ENCODE measurements at places on chromosomes 6 and 20. TPM values are rescaled to one million over a fixed set of nuclear protein-coding genes. Genes with fewer than 3 reads are reported as not detected.

Gene MEI4
- not detected for total RNA-seq

DNA sequence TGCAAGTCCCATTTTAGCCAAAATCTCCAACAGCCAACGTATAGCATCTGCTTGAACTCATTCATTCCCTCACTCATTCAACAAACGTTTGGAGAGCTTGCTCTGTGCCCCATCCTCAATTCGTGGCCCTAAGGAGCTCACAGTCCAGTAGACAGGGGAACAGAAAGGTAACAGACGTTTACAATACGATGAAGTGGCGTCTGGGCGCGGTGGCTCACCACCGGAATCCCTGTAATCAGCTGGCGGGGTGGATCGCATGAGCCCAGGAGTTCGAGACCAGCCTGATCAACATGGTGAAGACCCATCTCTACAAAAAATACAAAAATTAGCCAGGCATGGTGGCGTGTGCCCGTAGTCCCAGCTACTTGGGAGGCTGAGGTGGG, 790 bp upstream of the E2F1 start:
- no peak for DNase-seq

DNA sequence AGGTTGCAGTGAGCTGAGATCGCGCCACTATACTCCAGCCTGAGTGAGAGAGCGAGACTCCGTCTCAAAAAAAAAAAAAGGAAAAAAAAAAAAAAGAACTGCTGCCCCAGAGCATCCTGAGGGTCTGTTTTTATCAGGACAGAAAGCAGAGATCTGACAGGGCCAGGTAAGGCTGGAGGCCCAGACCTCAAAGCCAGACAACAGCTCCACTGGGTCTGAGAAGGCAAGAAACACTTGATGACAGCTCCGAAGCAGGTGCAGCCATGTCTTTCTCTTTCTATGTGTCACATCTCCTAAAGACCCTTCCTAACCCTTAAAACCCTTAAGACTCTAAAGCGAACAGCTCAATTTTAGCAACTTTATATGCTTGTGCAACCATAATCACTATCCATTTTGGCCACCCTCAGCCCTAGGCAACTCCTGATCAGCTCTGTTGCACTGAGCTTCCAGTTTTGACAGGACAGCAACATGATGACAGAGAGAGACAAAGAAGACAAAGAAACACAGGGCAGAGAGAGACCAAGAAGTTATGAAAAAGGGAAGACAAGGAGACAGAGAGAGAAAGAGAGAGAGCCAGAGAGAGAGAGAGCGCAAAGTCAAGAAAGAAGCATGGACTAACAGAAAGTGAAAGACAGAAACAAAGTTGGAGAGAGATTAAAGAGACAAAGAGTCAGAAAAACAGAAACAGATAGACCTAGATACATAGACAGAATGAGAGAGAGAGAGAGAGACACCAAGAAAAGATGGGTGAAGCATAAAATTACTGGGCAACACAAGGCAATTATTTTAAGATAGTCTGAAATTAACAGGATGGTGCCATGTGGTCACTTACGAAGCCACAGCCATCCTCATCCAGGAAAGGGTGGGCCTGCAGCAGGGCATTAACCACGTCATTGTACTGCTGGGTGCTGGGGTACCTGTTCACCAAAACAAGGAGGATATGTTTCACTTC, 39.2 kb downstream of the SAMD3 start:
- DNase-seq = no peak

Gene DYNLT2
- total RNA-seq = 0.94 TPM

Gene SGK1
- total RNA-seq = 1,386 TPM

DNA sequence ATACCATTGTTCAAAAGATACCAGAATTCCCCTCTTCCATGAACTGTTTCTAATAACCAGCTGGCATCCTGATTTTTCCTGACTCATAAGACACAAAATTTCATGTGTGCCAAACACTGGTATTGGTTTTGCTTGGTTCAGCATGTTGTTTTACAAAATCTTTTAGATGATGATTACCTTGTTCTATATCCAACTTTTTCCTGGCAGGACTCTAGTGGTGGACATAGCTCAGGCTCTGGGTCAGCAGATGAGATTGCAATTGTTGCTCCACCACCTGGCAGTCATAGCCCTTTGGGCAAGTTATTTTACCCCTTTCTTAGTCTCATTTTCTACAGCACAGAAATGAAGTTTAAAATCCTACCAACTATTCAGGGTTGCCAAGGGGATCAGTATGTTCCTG, 6.2 kb downstream of the TRIM38 start:
- no peak for DNase-seq

DNA sequence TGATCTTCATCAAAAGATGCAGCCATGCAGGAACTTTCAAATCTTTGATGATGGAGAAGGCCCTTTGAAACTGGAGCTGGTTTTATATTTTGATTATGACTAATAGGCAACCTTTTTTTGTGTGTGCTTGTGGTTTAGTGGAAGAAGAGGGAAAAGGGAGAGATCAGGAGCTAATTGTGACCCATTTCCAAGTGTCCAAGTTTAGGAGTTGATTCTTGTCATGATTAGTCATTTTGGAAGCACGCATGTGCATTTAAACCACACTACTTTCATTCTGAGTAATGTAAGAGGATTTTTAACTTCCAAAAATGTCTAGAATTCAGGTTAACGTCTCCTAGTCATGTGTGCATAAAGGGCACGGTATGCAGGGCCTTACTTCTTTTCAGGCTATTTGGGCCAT, 3.5 kb downstream of the FOXO3 start:
- DNase-seq = no peak

GRCh38 chr20:11305406-11305805, 612.3 kb upstream of the BTBD3 start:
- no peak for DNase-seq
